ENCODE measurements at places on chromosomes 2 and 18.
A peak's percentile ranks its signal among the peaks of the same experiment; 100 is the strongest.

DNA sequence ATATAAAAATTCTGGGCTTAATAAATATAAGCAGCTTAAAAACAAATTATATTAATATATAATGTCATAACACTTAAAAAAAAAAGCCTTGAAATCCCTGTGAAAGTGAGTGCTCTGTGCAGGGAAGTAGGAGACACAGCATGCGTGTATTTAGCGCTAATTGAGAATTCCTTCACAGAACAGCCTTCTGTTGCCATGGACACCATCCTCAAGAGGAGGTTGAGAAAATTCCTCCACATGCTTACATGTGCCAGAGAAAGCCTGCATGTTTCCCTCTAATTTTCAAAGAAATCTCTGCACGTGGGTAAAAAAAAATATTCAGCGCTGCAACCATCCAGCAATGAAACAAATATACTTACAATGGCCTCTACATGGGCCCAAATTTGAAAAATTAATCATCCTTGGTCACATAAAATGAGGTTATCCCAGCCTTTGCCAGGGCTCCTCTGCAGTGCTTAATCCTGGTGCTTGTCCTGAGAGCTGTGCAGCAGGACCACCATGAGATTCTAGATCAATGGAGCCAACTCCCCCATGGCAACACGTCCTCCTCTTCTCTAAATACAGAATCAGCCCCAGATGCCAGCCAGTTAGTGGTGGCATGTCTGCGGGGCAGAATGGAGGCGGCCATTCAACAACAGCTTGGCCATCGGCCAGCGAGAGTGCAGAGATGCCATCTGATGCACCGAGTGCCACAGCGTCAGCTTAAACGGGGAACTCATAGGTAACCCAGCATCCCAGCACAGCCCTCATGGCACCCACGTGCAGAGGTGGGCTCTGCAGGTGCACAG lies 228.0 kb downstream of the MYT1L start:
- no peak for DNase-seq

DNA sequence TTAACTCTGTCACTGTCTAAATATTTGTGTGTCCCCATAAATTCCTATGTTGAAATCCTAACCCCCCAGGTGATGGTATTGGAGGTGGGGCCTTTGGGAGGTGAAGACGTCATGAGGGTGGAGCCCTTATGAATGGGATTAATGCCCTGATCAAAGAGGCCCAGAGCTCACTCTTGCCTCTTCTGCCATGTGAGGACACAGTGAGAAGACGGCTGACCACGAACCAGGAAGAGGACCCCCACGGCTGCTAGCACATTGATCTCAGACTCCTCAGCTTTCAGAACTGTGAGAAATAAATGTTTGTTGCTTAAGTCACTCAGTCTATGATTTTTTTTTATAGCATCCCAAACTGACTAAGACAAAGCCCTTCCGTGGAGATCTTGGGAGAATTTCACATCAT lies 71.2 kb downstream of the BCL2L11 start:
- DNase-seq: no peak

- no peak for DNase-seq
Measured at GRCh38 chr2:196191541-196191940, 20.2 kb upstream of the STK17B start.

DNA sequence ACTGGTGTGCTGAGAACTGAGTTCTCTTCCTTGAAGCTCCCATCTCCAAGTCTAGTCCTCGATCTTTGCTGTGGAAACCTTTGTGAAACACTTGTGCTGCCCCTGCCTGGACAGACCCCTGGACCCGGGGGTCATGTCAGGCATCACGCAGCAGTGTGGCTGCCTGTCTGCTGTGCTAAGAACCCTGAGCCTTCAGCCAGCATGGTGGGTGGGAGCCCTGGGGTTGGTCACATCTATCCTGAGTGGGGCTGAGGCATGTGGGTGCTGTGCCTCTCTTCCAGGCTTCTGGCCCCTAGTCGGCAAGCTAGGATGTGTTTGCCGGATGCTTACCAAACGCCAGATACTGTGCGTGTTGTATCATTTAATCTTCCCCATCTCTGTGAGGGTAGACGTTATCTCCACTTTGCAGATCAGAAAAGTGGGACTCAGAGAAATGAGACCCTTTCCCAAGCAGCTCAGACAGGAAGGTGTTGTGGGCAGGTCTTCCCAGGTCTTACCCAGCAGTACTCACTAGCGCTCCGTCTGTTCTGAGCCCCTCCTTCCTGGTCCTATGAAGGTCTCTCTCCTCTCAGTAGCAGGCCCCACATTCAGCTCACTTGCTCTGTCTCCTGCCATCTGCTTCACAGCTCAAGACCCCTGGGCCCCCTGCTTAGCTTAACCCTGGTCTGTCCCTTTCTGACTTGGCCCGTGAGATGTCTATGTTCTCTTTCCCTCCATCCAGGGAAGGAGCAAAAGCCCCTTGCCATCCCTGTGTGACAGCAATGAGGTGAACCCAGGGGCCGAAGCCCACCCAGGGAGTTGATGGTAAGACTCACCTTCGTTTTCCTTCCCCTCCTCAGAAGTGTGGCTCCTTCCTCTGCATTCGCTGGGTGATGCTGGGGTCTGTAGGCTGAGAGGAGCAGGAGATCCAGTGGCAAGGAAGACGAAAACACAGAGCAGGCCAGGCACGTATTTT lies 242.8 kb downstream of the FAM210A start:
- DNase-seq: peak; percentile 22

GRCh38 chr2:240568678-240569522 lies 616 bp downstream of the RNPEPL1 start:
- DNase-seq: peak; percentile 69

- DNase-seq: no peak
Measured at GRCh38 chr2:168626096-168626495, 170.0 kb downstream of the CERS6 start.

GRCh38 chr2:186751790-186752189 lies 57.9 kb downstream of the FAM171B start:
- no peak for DNase-seq

- no peak for DNase-seq
Measured at GRCh38 chr18:74683573-74683972, 85.9 kb downstream of the ZNF407 start.

GRCh38 chr2:146917431-146918042 lies 927.3 kb upstream of the ACVR2A start:
- no peak for DNase-seq

DNA sequence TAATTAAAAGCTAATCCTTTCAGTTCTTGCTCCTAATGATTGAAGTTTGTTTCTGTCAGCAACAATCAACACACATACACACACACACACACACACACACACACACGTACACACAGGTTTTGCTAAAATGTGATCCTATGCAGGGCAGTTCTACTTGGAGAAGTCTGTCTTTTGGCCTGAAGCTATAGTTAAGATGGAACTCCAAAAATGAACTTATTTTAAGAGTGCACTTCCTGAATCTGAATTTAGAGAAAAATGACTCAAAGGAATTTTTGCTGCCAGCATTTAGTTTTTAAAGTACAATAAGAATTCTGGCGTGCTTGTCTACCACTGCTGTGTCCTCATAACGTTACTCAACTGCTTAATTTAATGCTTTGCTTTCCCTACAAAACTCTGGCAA lies 6.6 kb downstream of the GALNT5 start:
- DNase-seq: no peak

DNA sequence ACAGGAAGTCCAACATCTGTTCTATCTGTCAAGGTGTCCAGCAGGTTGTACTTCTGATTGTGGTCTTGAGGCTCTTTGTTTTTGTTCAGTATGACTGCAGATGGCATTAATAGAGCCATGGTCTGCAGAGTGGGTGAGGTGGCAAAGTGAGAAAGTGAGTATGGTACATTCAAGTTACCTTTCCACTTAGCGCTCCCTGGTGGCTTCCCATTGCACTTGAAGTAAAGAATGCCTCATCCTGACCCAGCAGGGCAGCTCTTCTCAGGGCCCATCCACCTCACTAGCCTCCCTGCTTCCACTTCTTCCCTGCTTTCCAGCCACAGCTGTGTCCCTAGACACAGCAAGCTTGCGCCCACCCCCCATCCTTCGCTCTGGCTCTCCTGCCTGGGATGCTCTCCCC lies 148.0 kb upstream of the ALPP start:
- no peak for DNase-seq

DNA sequence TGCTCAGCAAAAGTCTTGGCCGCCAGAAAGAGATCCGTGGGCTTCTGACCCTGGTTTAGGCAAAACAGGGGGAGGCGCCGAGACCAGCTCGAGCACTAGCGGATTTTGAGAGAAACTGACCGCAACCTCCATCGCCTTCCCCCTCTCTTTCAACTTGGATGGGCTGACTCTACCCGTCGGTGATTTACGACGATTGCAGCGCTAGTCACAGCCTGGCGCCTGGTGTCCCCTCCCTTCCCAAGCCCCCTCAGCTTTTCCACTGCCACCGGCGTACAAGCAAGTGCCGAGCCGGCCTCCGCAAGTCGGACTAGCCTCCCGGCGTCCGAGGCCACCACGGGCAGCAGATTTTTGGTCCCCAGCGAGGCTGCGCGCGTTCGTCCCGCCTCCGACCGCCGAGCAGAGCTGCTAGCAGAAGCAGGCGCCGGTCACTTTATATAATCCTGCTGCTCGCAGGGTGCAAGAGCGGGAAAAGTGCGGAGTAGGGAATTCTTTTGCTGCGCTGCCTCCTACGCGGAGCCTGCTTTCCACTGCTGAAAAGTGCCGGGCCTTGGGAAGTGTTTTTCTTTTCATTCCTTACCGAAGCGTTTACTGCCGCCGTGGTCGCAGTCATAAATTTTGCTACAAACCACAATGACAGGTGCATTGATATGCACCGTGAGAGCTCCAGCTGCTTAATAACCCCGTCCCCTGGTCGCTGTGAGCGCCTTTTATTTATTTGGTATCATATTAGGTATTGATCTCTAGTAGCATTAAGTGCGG lies 7.7 kb downstream of the HOXD3 start:
- no peak for DNase-seq

DNA sequence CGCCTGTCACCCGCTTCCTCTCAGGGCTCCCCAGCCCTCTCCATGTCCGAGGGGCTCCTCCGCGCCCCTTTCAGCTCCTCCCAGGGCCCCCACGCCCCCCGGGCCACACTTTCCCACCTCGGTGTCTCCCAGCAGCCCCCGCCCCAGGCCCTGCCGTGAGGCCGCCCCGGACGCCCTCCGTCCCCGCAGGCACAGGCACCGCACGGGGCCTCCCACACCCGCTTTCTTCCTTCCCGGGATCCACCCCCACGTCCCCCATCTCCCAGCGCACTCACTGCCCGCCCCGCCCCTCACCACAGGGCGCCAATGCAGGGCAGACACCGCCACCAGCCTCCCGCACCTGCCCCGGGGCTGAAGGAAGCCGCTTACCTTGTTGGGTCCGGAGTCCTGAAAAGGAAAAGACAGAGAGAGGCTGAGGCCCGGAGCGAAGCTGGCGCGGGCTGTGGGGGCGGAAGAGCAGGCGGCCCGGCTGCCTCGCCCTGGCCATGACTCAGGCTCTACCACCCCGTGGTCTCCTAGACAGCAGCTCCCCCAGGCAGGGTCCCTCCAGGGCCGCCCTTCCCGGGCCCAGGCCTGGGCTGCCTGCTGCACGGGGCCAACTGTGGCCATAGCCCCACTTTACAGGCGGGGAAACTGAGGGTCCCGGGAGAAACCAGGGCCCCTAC lies 37.7 kb downstream of the KIF1A start:
- DNase-seq: no peak

DNA sequence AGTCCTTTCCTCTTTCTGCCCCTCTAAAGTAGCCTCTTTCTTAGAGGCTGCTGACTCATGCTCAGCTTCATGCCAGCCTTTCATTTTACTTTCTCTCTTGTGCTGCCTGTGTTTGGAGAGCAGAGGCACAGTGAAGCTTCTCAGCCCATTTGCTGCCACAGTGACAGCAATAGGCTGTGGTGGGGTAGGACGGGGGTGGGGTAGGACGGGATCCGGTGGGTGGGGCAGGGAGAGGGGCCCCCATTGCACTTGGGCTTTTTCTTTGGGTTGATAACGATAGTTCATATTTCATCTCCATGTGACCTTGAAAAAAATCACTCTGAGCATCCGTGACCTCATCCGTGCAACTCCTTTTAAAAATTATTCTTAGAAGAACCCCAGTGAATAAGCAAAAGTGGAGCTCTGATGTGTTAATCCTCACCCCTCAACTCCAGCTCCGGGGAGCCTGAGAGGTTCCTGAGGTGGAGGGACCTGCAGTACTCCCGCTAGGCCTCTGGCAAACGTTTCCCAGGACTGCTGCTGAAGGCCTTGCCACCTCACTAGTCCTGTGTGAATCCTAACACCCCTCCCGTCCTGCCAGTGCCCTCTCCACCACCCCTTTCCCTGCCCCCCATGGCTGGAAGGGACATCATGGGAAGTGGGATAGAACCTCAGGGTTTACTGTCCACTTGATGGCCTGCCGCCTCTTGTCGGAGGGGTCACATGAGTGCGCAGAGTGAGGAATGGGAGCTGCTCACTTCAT lies 70.8 kb downstream of the INPP4A start:
- DNase-seq: no peak

DNA sequence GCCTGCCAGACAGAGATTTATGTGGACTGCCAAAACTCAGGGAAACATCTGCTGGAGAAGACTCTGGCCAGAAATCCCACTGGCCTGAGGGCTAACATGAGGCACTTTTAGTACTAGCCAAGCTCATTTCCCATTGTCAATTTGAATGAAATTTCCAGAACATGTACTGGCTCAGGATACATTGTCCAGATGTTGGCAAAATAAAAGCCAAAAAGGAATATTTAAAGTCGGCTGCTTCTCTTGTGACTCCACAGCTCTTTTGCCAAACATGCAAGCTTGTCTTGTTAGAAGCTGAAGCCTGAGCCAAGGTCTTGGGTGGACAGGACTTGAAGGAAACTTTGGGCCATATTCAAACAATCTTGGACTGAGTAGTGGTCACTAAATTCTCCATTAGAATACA lies 215.5 kb downstream of the NCKAP5 start:
- DNase-seq: no peak

DNA sequence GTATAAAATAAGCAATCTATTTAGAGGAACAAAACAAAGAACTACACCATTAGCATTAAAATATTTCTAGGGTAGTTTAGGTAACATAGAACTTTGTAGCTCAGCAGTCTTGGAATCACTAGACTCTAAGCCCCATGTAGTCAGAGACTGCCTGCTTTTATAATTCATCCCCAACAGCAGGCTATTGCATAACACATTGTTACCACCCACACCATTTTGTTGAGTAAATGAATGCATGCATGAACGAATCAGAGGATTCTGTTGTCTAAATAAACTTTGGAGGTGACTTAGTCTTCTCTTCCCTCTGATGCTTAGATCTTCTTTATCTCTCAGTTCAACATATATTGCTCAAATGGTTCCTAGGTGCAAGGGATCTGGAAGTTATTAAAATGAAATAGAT lies 167.6 kb upstream of the TNP1 start:
- DNase-seq: no peak

- DNase-seq: no peak
Measured at GRCh38 chr2:113861740-113862139, 28.1 kb upstream of the ACTR3 start.
